ENCODE measurements at places on chromosomes 16 and 17.

GRCh38 chr16:13060932-13061331 lies 159.5 kb downstream of the SHISA9 start:
- peaks cover 13% of the 10 kb centered on the region for H3K4me1 ChIP-seq
- no peak overlapping the region for H3K27ac ChIP-seq
- DNase-seq: no peak
- no peaks in the 10 kb centered on the region for H3K36me3 ChIP-seq

DNA sequence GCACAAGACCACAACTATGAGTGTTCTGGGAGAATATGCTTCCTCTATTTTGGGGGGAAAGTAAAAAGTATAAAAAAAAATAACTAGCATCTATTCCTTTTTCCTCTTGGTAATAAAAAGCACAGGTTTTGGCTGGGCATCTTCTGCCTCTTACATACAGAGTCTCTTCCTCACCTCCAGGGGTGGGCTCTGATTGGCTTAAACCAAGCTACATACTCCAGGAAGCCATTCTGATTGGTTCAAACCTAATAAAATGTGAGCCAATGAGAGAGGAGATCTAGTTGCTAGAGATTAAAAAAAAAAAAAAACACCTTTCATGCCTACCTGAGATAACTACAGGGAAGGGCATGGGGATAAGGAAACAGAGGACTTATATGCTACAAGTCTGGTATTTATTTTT lies 365.9 kb upstream of the ERCC4 start:
- H3K4me3 ChIP-seq: no peak overlapping the region
- no peaks in the 10 kb centered on the region for H3K36me3 ChIP-seq
- no peaks in the 10 kb centered on the region for H3K27me3 ChIP-seq

- DNase-seq: peak; percentile 95
- peak overlapping the region; percentile 59 for H3K27ac ChIP-seq
- peaks cover 31% of the 10 kb centered on the region for H3K36me3 ChIP-seq
- peaks cover 38% of the 10 kb centered on the region for H3K4me1 ChIP-seq
Observed at GRCh38 chr17:17752089-17752820, 71.0 kb downstream of the RAI1 start.

- H3K27me3 ChIP-seq: no peaks in the 10 kb centered on the region
- DNase-seq: no peak
- H3K4me1 ChIP-seq: no peaks in the 10 kb centered on the region
- no peak overlapping the region for H3K27ac ChIP-seq
- H3K36me3 ChIP-seq: peaks cover 22% of the 10 kb centered on the region
Observed at GRCh38 chr16:58620396-58620795, 9.2 kb downstream of the CNOT1 start.

- no peak for DNase-seq
- no peaks in the 10 kb centered on the region for H3K36me3 ChIP-seq
- no peak overlapping the region for H3K27ac ChIP-seq
Observed at GRCh38 chr17:47009759-47010594, 30.9 kb upstream of the RPRML start.

DNA sequence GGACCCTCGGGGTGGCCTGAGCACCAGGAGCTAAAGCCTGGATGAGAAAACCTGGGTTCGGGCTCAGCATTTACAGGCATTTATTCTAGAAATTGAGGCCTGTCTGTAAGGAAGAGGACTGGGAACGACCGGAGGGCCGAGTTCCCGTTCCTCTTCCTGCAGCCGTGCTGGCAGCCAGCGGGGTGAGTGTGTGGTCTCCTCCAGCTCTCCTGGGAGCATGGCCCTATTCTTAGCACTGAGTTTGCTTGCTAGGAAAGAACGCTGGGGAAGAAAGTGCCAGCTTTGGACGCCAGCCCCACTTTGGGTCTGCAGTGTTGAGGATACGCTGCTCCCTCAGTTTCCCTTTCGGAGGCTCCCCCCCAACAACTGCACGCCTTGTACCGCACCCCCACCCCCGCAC lies 49.6 kb downstream of the MGAT5B start:
- H3K36me3 ChIP-seq: peaks cover 28% of the 10 kb centered on the region
- DNase-seq: no peak
- H3K27me3 ChIP-seq: no peaks in the 10 kb centered on the region
- peaks cover 11% of the 10 kb centered on the region for H3K4me1 ChIP-seq
- H3K27ac ChIP-seq: no peak overlapping the region

DNA sequence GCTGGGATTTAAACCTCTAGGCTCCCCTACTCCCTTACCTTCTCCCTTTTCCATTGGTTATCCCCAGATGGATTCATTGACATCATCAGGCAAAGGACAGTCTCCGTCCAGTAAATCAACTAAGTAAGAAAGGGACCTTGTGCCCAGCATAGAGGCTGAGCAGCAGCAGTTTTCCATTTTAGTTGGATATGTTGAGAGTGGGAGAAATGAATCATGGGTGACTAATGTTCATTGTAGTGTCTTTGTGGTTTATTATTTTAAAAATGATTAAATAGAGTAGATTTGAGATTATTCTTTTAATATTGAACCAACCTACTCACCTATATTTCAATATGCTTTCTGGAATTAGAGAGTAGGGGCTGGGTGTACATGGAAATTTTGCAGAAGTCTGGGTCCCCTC lies 99.4 kb upstream of the CACNG3 start:
- H3K36me3 ChIP-seq: no peaks in the 10 kb centered on the region
- H3K27ac ChIP-seq: no peak overlapping the region
- no peak overlapping the region for H3K4me3 ChIP-seq
- no peaks in the 10 kb centered on the region for H3K27me3 ChIP-seq
- H3K4me1 ChIP-seq: peaks cover 4% of the 10 kb centered on the region
- DNase-seq: no peak

DNA sequence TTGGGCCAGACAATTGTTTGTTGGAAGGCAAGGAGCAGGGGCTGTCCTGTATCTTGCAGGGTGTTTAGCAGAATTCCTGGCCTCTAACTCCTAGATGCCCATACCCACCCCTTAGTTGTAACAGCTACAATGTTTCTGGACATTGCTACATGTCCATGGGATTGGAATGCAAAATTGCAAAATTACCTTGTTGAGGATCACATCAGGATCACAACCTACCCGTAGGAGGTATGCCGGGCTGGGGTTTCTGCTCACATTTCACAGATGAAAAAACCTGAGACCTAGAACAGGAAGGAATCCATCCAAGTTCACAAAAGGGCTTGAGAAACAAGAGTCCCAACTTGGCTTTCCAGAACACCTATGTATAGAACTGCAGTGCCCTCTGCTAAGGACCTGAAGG lies 22.7 kb downstream of the NOG start:
- no peak overlapping the region for H3K27ac ChIP-seq
- H3K27me3 ChIP-seq: no peaks in the 10 kb centered on the region
- no peak overlapping the region for H3K4me3 ChIP-seq
- DNase-seq: no peak

- peaks cover 21% of the 10 kb centered on the region for H3K4me1 ChIP-seq
- no peak overlapping the region for H3K27ac ChIP-seq
- H3K4me3 ChIP-seq: no peak overlapping the region
- H3K27me3 ChIP-seq: no peaks in the 10 kb centered on the region
Observed at GRCh38 chr17:17831208-17832031, 5.4 kb downstream of the SREBF1 start.

DNA sequence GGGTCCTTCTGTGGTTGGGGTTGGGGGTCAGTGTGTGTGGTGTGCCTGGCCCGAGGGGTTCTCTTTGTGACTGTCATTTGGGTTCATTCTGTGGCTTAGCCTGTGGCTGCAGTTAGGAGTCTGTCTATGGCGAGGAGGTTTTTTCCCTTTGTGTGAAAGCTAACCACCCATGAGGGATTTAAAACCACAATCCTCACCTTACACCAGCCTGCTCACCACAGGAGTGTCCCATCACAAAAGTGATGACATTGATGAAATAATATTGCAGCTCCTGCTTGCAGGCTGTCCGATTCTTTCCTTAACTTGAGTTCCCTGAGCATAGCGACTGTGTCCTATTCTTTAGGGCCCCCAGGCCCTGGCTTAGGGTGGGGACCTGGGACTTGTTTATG lies 113.6 kb downstream of the RAP1GAP2 start:
- no peaks in the 10 kb centered on the region for H3K27me3 ChIP-seq
- H3K4me1 ChIP-seq: no peaks in the 10 kb centered on the region
- no peaks in the 10 kb centered on the region for H3K36me3 ChIP-seq
- DNase-seq: no peak
- no peak overlapping the region for H3K27ac ChIP-seq

DNA sequence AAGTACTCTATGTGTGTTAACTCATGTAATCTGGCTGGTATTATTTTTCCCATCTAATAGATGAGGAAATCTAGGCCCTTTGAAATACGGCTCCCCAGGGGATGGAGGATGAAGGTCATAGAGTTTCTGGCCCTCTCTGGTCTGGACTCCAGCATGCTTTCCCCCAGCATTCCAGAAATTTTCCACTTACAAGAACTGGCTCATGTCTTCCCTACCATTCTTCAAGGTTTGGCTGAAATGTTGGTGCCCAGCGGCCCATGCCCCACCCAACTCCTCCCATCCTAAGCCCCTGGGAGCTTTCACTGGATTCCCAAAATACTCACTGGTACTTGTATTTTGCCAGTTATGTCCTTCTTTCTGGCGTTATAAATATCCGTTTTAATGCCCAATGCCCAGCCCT lies 237.5 kb upstream of the NLRP1 start:
- H3K27ac ChIP-seq: no peak overlapping the region
- H3K27me3 ChIP-seq: no peaks in the 10 kb centered on the region
- no peaks in the 10 kb centered on the region for H3K4me1 ChIP-seq
- no peak overlapping the region for H3K4me3 ChIP-seq
- no peaks in the 10 kb centered on the region for H3K36me3 ChIP-seq

DNA sequence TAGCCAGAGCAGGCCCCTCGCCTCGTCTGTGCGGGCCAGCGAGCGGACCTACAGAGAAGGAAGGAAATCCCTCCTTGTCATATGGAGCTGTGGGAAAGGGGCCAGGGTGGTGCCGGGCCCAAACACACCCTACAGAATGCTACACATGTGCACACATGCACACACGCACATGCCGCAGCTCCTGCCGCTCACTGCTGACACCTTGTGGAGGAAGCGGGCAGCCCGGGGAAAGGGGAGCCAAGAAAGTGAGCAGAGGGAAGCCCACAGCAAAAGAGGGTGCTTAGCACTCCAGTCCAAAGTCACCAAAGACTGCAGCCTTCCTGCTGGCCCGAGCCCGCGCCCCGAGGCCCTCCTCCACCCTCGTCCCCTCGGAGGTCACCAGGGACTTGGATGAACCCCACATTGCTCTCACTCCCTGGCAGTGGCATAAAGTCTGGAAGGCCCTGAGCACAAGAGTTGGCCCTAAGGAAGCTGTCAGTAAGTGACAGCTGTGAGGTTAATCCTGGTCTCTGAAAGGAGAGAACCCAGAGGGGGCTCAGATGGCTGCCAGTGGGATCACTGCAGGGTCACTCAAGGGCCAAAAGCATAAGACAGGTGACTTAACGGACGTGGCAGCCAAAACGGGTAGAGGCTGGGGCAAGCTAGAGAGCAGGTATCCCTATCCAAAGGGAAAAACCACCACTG lies 68.2 kb downstream of the MYO18A start:
- peaks cover 21% of the 10 kb centered on the region for H3K36me3 ChIP-seq
- peaks cover 31% of the 10 kb centered on the region for H3K4me1 ChIP-seq
- H3K4me3 ChIP-seq: no peak overlapping the region
- H3K27ac ChIP-seq: no peak overlapping the region
- DNase-seq: peak; percentile 63

DNA sequence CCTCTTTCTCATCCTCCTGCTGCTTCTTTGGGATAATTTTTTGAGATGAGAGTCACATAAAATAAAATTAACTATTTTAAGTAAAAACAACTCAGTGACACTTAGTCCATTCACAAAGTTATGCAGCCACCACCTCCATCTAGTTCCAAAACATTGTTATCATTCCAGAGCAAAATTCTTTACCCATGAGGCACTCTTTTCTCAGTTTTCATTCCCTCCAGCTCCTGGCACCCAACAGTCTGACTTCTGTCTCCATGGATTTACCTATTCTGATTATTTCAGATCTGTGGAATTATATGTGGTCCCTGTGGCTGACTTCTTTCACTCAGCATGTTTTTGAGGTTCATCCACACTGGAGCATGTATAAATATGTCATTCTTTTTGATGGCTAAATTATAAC lies 239.9 kb upstream of the DYNLRB2 start:
- no peak overlapping the region for H3K4me3 ChIP-seq
- no peaks in the 10 kb centered on the region for H3K4me1 ChIP-seq
- no peaks in the 10 kb centered on the region for H3K27me3 ChIP-seq
- DNase-seq: no peak
- H3K36me3 ChIP-seq: no peaks in the 10 kb centered on the region

DNA sequence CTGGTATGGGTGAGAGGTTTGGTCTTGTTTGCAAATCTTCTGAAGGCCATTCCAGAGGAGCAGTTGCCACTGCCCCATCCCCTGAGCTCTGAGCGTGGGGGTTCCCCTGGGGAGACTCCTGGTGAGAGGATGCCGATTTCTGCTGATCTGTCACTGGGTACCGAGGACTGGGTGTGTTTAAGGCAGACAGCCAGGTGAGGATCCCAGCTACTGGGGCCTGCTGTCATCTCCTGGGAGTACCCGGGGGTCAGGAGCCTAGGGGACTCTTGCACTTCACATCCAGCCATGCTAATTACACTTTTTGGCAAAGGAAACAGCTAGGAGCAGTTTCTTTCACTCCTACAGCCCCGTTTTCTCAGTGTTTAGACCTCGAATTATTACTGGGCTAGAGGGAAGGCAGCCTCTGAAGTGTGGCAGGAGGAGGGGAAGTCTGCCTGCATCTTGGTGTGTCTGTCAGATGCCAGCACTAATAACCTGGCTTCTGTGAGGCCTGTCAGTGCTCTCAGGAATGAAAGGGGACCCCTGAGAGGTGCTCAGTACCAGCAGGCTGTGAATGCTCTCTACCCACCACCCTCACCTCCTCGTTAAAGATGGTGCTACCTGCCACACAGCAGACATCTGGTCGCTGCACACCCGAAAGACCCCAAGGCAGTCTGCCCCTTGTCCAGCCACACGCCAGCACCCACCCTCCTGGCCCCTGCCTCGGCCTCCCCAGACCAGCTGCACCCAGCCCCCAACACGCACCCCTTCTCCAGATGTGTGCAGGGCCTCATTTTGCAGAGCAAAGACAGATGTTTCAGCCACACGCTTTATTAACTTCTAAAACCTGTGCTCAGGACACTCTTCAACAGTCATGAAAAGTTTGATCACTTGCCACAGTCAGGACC lies 43.2 kb downstream of the SNX20 start:
- no peak overlapping the region for H3K27ac ChIP-seq
- H3K4me3 ChIP-seq: no peak overlapping the region
- no peaks in the 10 kb centered on the region for H3K27me3 ChIP-seq

GRCh38 chr16:28292731-28293600 lies 641 bp downstream of the SBK1 start:
- H3K36me3 ChIP-seq: peaks cover 7% of the 10 kb centered on the region
- peak overlapping the region; percentile 97 for H3K4me3 ChIP-seq
- H3K4me1 ChIP-seq: peaks cover 15% of the 10 kb centered on the region

DNA sequence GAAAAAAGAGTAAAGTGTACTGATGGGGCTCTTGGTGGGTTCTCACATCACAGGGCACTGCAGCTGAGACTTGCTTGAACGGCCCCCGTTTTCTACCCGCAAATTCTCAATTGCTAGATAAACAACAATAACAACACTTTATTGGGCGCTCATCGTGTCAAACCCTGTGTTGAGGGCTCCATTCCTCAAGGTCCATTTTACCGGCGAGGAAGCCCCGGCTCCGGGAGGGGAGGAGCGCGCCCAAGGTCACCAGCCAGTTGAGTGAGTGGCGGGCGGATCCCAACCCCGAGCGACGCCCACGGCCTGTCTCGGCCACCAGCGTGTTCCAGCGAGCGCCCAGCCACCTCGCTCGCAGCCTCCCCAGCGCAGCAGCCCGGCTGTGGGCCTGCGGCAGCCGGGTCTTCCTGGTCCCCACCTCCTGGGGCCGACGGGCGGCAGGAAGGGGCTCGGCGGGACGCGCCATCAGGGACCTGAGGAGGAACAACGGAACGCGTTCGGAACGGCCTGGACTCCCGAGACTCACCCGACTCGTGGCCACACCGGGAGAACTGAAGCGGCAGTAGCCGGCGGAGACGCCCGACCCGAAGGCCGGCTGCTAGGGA lies 373 bp downstream of the CMC2 start:
- peak overlapping the region; percentile 95 for H3K27ac ChIP-seq
- no peak for DNase-seq
- H3K36me3 ChIP-seq: peaks cover 27% of the 10 kb centered on the region
- H3K4me1 ChIP-seq: peaks cover 4% of the 10 kb centered on the region
- H3K27me3 ChIP-seq: no peaks in the 10 kb centered on the region

Measured in neuronal stem cell (in vitro differentiated cells).